ENCODE measurements at places on chromosomes 12 and 14. TPM values are rescaled to one million over a fixed set of nuclear protein-coding genes. Genes with fewer than 3 reads are reported as not detected.
A peak's percentile ranks its signal among the peaks of the same experiment; 100 is the strongest.

DNA sequence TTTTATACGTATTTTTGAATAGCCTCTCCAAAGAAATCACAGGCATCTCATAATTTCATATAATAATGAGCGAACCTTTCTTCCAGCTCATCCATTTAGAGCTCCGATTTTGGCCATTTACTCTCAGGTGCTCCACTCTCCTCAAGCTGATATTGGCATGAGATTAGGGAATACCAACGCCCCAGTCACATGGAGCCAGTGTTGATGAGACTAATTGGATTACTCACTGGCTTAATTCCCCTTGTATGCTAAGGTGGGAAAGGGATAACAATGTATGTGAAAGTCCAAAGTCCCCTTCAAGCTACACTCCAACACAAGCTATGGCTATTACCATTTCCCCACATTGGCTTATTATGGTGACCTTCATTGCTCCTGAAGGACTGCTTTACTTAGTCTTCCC is 76.6 kb upstream of the NAV3 start:
- no peak for DNase-seq

DNA sequence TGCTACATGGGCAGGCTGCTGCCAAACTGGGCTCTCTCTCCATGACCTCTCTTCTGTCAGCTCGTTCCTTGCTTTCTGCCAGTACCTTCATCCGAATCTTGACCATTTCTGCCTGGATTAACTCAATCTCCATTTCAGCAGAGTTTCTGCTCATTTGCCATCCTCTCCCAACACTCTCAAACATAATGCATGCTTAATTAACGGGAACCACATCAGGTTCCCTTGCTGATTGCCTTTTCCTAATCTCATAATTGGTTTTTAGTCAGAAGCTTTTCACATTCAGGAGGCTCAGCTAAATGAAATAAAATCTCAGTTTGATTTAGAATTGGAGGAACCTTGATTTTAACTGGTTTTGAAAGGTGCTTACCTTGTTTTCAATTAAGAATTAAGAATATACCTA is 127.3 kb downstream of the SLC5A8 start:
- DNase-seq, result no peak

GRCh38 chr12:56979628-56980027 is 22.2 kb upstream of the RDH16 start:
- DNase-seq, result no peak

DNA sequence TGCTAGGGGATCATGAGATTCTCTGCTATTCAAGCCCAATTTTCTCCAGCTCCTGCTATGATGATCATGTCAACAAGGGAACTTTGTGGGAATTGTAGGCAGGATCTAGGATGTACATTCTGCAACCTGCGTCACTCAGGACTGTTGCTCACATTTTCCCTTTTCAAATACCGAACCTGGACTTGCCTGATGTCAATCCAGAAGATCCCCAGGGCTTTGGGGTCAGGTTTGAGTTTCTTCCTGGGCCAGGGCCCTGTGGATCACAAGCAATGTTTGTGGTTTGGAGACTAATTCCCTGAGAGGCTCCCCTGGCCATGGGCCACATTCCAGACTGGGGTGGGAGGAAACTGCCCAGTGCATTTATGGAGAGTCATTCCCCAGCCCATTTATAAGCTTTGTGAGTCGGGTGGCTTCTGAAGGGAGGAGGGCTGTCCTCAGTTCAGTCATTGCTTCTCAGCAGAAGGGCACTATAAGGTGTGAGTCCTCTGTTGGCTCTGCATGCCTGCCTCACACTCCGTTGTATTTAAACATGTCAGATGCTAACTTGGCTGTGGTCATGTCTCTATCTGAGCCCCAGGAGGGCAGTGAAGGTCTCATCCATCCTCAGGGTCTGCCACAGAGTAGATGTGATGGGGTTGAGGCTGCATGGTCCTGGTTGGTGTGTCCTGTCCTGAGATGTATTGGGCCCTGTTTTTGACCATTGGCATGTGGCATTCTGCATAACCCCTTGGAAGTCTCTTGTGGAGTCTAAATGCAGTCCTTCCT is 6.5 kb downstream of the KRT86 start:
- DNase-seq, result no peak

GRCh38 chr14:35336494-35337268 is 44.5 kb downstream of the PSMA6 start:
- no peak for DNase-seq

DNA sequence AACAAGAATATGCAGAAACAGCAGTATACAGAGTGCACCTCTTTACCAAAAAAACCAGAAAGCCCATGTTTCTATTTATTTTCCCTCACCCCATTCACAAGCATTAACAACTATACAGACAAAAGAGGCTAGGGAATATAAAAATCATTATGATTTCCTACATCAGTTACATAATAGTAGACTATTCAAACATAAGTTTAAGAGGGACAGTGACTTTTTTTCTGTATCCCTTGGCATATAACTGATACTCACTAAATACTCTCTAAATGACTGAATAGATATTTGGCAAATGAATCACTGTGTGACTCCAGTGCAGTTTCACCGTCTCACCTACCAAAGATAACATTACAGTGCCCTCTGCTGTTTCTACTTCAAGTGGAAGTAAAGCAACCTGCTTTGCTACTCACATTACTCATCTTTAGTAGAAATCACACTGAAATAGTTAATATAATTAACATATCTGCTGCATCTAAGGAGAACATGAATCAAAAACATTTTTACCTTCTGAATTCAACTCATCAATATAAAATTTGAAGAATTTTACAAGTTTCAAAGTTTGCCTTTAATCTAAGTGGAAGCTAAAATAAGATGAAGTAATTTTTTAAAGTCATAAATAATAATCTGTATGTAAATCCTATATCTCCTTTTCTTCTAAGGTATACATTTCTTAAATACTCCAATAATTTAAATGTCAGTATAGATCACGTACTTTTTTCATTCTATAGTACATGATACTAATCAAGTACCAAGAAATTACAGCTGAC is 103.8 kb downstream of the OSBPL8 start:
- DNase-seq, result no peak

GRCh38 chr12:13436696-13437391 is 240.3 kb downstream of the EMP1 start:
- no peak for DNase-seq

- no peak for DNase-seq
Measured at GRCh38 chr14:91284146-91284790, 39.8 kb upstream of the GPR68 start.

DNA sequence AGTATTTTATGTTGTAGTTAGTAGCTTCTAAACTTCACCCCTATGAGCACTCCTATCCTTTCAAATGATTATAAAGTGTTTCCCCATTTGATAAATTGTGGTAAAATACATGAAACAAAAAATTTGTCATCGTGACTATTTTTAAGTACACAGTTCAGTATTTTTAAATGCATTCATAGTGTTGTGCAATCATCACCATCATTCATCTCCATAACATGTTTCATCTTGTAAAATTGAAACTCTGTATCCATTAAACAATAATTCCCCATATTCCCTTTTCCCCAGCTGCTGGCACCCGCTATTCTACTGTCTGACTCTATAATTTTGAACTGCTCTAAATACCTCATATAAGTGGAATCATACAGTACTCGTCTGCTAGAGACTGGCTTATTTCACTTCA is 52.5 kb downstream of the ATP23 start:
- DNase-seq, result no peak

- no peak for DNase-seq
Measured at GRCh38 chr12:10697156-10697555, 23.3 kb upstream of the STYK1 start.

DNA sequence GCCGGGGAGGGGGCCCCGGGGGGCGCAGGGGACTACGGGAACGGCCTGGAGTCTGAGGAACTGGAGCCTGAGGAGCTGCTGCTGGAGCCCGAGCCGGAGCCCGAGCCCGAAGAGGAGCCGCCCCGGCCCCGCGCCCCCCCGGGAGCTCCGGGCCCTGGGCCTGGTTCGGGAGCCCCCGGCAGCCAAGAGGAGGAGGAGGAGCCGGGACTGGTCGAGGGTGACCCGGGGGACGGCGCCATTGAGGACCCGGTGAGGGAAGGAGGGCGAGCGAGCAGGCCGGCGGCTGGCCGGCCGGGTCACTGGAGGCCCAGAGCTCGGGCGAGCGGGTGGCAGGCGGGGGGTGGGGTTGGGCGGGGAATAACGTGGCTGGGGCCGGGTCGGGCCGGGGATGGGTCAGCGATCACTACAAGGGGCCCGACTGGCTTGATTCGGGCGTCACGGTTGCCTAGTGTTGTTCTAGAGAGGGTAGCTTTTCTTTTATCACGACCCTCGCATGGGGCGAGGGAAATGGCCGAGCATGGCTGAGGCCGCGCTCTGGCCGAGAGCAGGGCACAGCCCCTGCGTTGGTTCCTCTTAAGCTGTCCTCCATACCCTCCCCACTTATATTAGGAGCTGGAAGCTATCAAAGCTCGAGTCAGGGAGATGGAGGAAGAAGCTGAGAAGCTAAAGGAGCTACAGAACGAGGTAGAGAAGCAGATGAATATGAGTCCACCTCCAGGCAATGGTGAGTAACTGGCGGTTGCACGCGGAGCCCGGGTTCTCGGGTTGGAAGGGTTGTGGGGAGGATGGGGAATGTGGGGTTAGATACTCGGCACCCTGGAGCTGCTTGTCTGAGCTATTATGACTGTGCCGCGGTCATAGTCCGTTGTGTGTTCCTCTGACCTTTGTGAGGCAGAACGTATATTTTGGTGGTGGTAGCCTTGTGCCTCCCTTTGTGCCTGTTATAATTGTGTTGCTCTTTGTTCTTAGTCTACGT is 603 bp downstream of the PABPN1 start:
- peak; percentile 59 for DNase-seq

GRCh38 chr12:26622601-26623000 is 210.4 kb downstream of the ITPR2 start:
- no peak for DNase-seq

GRCh38 chr12:91781114-91781513 is 364.5 kb downstream of the BTG1 start:
- DNase-seq, result no peak

DNA sequence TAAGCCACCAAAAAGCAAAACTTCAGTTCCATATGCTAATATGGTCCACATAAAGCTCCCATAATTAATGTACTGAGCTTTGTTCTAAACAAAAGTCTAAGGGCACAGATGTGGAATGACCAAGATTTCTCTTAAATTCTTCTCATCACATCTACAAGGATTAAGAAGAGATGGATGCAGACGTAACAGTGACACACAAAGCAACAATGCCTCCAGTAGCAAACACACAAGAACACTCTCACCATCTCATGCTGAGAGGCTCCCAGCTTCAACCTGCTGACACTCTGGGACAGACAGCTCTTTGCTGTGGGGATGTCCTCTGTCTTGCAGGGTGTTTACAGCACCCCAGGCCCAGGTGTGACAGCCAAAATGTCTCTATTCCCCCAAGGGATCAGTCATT is 48.2 kb downstream of the SETD3 start:
- no peak for DNase-seq

MAP1LC3B2 gene
- total RNA-seq, result 0.89 TPM

GRCh38 chr14:68174446-68174845 is 354.9 kb downstream of the RAD51B start:
- DNase-seq, result no peak

GRCh38 chr12:94941440-94941862 is 62.0 kb downstream of the NDUFA12 start:
- no peak for DNase-seq

DNA sequence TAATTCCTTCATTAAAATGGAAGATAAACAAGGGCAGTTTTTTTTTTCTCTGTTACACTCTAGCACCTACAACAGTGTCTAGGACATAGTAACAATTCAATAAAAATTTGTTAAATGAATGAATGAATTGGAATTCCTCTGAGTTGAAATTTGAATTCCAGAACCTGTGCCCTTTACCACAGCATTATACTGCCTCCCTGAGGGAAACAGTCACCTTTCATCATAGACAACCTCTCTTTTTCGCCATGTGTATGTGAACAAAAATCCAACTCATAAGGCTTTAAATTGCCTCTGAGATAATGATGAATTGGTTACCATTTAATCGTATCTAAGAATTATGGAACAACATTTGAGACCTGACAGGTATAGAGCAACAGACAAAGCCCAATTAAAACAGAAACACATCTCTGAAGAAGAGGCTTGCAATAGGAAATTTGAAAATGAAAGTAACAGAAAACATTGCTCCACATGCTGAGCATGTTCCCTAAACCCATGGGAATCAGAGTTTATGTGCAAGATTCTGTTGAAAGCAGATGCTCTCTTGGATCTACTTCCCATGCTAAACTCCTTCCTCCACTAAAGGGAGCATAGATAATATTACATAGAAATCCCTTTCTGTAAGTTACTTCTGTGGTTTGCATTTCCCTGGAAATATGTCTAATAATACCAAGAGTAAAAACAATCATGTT is 657.8 kb downstream of the GALC start:
- DNase-seq, result no peak

GRCh38 chr12:68305278-68305677 is 26.9 kb downstream of the MDM1 start:
- no peak for DNase-seq

GRCh38 chr14:99887407-99887806 is 94.2 kb downstream of the EML1 start:
- DNase-seq, result no peak

GRCh38 chr12:122520676-122521075 is 6.1 kb downstream of the RSRC2 start:
- DNase-seq, result no peak

GALNT8 gene
- total RNA-seq, result 0.71 TPM

CCDC177 gene
- total RNA-seq, result not detected

Data from activated naive CD8-positive, alpha-beta T cell treated with anti-CD3 and anti-CD28 coated beads, Interleukin-2, amount 10 ng/mL, durations not matched to agents 7 days and 5 days (primary cell).